ENCODE measurements at places on chromosomes 3 and 15. TPM values are rescaled to one million over a fixed set of nuclear protein-coding genes. Genes with fewer than 3 reads are reported as not detected.

Gene SPTBN5
- 9.4 TPM for total RNA-seq

Gene C2CD4A
- 0.18 TPM for total RNA-seq

Gene LRTM1
- total RNA-seq = not detected

Gene ECT2
- 18.0 TPM for total RNA-seq

Gene STXBP5L
- 14.6 TPM for total RNA-seq

Data from endothelial cell (in vitro differentiated cells).